ENCODE measurements at places on chromosomes 4 and X.

DNA sequence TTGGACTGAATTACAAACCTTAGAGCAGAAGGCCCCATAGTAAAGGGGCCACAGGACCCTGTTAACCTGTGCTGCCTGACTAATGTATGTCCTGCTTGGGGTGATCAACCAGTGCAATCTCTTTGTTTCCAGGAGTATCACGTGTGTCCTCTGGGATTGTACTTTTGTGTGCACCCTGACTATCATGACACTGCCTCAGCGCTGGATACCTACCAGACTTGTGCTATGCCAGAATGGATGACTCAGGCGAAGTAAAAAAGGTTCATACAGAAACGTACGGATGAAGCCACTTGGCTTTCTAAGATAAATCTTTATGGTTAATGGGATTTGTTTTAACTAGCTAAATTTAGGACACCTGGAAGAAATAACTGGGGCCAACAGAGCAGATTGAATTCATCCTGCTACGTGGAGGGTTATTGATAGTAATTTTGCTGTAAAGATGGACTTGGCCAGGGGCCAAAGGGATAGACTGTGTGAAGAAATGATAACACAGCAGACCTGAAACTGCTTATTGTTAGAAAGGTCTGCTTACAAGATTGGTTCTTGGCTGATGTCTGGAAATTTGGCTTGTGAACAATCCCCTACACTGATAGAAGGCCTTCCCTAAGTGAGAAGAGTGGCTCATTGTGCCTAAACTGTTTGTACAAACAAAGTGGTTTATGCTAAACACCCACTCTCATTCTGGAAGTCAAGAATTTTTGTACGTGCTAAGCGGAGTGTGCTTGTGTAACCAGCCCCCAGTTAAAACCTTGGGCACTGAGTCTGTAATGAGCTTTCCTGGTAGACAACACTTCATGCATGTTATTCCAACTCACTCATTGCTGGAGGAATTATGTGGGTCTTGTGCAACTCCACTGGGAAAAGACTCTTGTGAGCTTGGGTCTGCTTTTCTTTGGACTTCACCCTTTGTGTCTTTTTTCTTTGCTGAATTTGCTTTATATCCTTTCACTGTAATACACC is 750.5 kb upstream of the HTR2C start:
- DNase-seq, result no peak

DNA sequence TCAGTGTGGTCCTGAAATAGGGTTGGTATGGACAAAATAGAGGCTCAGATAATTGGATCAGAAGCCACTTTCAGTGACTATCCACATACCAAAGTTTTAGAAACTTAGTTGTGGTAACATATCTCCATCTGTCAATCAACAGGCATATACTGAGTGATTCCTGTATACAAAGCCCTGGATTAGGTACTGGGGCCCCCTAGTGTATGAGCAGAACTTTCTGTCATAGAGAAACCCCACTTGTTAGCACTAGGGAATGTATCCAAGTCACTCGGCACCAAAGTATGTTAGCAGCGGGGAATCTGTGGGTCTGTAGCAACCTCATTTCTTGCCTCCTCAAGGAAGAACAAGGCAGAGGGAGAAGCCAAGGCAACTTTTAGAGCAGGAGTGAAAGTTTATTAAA is 50.7 kb downstream of the MAP7D3 start:
- DNase-seq, result peak; percentile 30

DNA sequence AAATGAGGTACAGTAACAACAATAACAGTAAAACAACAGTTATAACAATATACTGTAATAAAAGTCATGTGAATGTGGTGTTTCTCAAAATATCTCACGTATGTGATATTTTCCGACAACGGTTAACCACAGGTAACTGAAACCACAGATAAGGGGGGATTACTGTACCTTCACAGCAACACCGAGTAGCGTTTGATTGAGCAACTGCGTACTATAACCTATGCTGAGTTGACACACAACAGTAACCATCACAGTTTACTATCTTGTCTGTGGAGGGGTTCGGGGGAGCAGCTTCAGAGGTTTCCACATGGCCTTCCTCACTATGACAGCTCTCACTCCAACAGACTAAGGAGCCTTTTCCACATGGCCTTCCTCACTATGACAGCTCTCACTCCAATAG is 13.4 kb downstream of the RBMX2 start:
- DNase-seq, result no peak

DNA sequence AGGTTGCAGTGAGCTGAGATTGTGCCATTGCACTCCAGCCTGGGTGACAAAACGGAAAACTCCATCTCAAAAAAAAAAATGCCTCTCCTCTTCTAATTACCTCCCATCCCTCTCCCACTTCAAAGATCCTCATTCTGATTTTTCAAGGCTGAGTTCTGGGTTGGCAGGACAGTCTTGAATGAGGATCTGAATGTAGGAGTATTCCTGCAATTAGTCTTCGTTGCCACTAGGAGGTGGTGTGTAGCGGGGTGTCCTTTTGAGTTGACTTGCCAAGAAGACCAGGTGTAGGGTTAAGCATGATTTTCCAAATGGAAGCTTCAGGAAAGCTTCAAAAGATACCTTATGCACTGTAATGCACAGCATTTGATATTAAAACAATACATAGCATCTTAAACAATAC is 169.9 kb downstream of the ASMT start:
- DNase-seq, result no peak

GRCh38 chrX:68916891-68917290 is 88.1 kb downstream of the EFNB1 start:
- no peak for DNase-seq

- DNase-seq, result no peak
Measured at GRCh38 chr4:137471895-137472294, 60.4 kb downstream of the PCDH18 start.

- no peak for DNase-seq
Measured at GRCh38 chr4:139643042-139643895, 22.4 kb upstream of the MGST2 start.

DNA sequence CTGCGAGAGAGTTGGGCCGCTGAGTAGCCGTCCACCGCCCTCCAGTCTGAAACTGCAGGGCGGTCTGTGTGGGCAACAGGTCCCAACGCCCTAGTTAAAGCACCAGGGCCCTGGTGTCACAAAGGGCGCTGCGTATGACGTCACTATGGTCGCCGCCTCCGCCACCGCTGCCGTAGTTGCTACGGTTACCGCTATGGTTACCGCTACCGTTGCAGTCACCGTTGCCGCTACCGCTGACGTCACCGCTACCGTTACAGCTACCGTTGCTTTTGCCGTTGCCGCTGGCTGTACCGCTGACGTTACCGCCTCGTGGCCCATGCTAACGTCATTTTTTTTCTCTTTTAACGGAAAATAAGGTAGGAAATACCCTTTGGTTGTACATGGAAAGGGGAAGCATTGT is at the start of gene PPP1R2C:
TSS of gene PPP1R2C (minus strand) at position 68 of the 400 bp plus-strand sequence. CDS start 84 bp downstream, outside the sequence.
- DNase-seq, result no peak

DNA sequence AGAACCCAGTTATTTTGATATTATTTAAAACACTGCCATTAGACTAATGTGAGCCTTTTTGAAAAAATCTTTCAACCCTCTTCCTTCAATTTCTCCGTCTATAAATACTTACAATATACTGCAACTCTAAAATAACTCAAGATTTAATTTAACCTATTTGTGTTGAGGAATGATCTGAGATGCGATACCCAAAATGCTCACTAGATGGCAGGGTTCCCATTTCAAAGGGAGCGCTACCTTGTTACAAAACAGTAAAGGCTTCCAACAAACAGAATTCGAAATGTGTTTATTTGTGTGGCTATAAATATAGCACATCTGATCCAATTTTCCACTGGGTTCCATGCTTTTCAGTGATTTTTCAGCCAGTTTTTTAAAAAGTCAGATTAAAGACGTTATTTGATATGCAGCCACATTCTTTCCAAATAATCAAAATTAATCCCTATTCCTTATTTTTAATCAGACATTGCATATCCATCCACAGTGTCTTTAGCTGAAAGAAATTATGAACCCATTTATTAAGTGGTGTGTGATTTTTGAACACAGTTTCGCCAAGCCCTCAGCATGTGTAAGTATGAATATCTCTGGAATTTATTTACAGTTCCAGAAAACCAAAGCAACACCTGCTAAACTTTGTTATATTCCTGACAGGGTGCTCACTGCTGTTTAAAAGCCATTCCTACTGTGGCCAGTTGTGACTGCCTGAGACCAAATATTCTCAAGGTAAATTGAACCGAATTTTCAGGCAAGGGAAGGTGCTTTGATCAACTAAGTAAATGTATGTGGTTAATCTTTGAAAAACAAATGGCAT is 668.0 kb upstream of the LCORL start:
- peak; percentile 35 for DNase-seq

- DNase-seq, result peak; percentile 45
Measured at GRCh38 chrX:153968754-153969124, 2.9 kb downstream of the HCFC1 start.

DNA sequence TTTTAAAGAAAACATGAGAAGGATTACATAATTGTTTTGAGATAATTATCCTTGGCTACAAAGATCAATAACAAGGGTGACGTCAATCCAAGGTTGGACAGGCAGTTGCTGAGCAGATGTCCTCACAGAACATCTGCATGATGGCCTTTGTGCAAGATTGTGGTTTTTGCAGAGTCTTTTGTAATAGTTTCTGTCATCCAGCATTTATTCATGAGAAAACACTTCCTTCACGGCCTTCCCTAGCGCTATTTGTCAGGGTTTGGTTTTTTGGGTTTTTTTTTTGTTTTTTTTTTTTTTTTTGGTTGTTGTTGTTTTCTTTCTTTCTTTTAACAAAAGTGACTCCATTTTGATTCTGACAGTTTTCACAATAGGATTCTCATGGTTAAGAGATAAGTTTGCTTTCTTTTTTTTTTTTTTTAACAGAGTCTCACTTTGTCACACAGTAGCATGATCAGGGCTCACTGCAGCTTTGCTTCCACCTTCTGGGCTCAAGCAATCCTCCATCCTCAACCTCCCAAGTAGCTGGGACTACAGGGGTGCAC is 31.5 kb upstream of the ELF2 start:
- DNase-seq, result peak; percentile 34

DNA sequence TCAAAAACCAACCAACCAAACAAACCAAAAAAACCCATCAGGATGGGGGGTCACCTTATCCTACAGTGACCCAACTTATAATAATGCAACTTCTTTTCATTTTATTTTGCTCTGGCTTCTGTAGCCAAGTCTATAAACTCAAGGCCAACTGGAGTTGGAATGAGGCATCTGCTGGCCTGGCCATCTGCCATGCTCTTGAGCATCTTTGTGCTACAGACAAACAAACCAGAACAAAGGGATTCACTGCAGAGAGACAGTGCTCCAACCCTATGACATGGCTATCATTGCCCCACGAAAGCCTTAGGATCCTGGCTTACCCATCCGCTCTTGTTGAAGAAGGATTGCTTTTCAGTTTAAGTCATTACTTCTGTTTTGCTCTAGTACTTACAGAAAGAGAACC is 49.2 kb upstream of the SCRG1 start:
- no peak for DNase-seq

GRCh38 chrX:36867143-36867542 is 141.0 kb upstream of the FAM47C start:
- peak; percentile 1 for DNase-seq

GRCh38 chrX:56782791-56783449 is 53.9 kb downstream of the NBDY start:
- no peak for DNase-seq

- no peak for DNase-seq
Measured at GRCh38 chr4:36215627-36216026, 28.7 kb downstream of the ARAP2 start.

- DNase-seq, result peak; percentile 17
Measured at GRCh38 chrX:132612821-132613564, 124.2 kb upstream of the MBNL3 start.

- no peak for DNase-seq
Measured at GRCh38 chr4:41211951-41212615, 2.3 kb downstream of the APBB2 start.

DNA sequence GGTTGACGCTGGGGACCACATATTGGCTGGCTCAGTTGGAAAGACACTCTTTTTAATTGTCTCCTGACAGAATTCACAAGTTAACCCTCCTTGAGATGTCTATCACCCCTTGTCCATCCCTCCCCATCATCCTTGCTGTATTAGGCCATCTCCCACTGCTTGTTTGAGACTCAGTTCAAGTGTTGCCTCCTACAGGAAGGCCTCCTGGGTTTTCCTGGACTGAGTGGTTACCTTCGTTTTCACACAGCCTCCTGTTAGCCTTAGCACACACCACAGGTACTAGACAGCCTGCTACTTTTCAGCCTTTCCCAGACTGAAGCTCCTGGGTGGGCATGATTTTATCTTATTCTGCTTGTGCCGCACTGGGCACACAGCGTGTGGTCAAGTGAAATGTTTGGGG is 145.3 kb upstream of the STX18 start:
- DNase-seq, result no peak

DNA sequence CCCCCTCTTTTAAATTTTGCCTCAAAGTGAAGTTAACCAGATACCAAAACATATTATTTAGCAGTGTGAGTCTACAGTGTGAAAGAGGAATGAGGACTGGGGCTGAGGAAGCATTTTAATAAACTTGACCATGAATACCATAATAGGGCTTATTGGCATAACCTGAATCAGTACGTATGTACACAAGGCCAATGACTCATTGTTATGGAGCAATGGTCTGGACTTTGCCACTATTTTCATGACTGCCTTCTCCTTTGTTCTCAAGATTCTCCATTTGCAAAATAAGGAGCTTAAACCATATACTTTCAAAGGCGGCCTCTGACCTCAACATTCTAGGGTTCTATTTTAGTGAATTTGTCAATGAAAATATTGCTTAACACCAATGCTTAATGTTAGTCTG is 102.8 kb upstream of the OR13H1 start:
- no peak for DNase-seq

DNA sequence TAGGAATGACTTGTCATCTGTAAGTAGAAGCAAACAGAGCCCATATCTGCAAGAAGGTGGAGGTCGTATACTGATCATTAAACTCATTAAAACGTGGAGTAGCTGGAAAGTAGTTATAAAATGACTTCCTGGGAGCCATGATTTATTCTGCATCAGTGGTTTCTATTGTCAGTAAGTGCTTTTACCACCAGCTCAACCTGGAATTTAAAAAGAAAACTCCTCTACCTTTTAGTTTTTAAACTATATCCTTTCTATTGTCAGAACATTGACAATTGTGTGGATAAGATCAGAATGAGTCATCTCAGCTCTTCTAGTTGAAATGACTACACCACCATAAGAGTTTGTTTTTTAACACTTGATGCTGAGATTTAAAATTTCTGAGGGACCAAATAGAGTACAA is 651.2 kb upstream of the GALNT7 start:
- DNase-seq, result no peak

GRCh38 chrX:18973527-18974192 is 10.3 kb downstream of the PHKA2 start:
- DNase-seq, result no peak

Measured in CD4-positive, alpha-beta T cell treated with Interleukin-10 for 1 hour (primary cell).